Astrocyte of the spinal cord (primary cell): ENCODE measurements at places on chromosomes 7 and 10.

DNA sequence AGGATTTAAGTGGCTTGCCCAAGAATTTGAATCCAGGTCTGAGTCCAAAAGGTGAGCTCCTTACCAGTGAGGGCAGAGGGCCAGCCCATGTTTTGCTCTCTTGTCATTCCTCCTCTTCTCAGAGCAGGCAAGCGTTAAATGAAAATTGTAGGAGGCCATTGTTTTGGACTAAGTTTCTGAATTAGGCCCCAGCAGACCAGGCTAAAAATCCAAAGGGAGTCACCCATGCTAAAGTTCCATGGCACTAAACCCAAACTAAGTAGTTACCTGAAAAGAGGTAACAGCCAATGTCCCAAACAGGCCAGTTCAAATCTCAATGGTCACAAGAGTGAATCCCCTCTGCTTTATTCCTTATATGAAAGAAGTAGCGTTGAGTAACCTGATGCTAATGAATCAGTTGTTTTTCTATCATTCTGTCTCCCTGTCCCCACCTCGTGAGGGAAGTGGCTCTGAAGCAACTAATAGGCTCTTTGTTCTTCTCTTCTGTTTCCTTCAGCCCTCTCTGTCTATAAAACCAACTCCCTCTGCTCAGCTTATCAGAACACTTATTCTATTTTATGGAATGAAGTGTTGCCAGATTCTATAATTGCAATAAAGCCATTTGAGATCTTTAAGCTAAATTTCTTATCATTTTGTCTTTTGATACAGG is 17.5 kb upstream of the CDH23 start:
- DNase-seq, result no peak

GRCh38 chr7:1639532-1640175 is 30.4 kb upstream of the ELFN1 start:
- DNase-seq, result no peak

GRCh38 chr7:68440866-68441265 is 1157.4 kb upstream of the AUTS2 start:
- no peak for DNase-seq

DNA sequence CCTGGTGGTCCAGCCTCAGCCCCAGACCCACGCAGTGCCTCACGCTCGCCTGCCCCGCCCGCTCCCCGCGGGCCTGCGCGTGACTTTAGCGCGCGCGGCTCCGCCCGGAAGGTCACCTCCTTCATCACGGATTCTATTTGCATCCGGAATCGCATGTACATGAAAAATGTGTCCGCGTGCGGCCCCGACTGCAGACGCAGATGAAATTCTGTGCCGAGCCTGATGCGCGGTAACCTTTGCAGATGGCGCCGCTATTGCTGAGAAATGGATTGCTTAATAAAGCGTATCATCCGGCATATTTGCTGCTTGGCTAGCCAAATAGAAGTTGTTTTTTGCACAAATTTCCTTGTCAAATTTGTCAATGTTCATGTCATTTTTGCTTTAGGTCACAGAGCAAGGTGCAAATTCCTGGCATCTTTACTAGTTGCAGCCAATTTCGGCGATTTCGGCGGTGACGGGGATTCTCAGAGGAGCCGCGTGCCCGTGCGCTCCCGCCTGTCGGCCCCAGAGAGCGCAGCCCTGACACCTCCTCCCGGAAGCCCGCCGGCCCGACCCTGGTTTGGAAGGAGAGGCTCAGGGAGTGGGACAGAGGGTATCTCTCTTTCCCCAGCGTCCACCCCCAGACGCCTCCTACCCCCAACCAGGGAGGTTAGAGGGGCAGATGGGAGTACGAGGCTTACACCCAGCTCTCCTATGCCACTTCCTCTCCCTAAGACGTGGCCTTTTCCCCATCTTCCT is 85.9 kb upstream of the PAX2 start:
- no peak for DNase-seq

DNA sequence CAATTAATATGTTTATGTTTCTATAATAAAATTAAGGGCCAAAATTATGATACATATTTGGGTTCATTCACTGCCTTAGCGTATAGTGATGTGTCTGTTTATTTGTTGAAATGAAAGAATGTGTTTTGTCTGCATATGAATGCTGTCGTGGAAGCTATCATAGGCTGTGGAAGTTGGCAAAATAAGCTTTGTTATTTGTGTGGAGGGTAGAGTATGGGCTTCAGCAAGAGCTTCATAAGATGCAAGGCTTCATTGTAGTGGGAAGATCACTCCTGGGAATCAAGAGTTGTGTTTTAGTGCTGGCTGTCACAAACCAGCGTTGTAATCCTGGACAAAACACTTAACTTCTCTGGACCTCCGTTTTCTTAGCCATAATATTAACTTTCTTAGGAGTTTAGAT is 2.5 kb downstream of the SLK start:
- DNase-seq, result no peak

DNA sequence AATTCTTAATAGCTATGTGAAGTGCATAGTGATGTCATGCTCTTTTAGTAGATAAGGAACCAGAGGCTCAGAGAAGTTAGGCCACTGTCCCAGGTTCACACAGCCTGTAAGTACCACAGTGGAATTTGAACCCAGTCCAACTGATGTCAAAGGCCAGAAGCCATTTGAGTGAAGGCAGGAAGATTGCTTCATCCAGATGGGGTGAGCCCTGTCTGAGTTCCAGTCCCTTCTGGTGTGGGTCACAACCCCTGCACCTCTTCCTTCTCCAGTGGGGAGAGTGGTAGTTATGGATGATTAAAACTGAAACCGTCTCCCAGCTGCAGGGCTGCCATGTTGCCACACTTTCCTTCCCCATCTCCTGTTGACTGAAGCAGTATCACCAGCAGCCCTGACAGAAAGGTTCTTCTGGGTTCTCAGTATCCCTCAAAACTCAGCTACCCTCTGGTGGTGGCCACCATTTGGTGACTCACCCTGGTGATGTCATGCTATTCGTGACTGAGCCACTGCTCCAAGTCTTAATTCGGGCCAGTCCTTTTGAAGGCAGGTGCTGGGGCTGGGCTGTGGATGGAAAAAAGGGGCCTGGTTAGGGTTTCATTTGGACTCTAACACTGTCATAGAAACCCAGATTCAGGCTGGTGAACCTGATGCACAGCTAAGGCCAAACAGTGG is 1.5 kb upstream of the C10orf95 start:
- DNase-seq, result peak; percentile 71

GRCh38 chr7:67870396-67870795 is 873.8 kb downstream of the TYW1 start:
- DNase-seq, result no peak

- DNase-seq, result no peak
Observed at GRCh38 chr7:128939075-128939860, 1.5 kb downstream of the IRF5 start.

- DNase-seq, result no peak
Observed at GRCh38 chr7:40780460-40780859, 645.7 kb downstream of the SUGCT start.

- peak; percentile 17 for DNase-seq
Observed at GRCh38 chr10:110077436-110078130, 69.8 kb downstream of the ADD3 start.

- no peak for DNase-seq
Observed at GRCh38 chr10:109741712-109742111, 181.6 kb downstream of the XPNPEP1 start.

GRCh38 chr10:48246501-48246900 is 28.0 kb downstream of the FRMPD2 start:
- no peak for DNase-seq

GRCh38 chr10:103473261-103473671 is 5.8 kb downstream of the CALHM3 start:
- DNase-seq, result no peak

DNA sequence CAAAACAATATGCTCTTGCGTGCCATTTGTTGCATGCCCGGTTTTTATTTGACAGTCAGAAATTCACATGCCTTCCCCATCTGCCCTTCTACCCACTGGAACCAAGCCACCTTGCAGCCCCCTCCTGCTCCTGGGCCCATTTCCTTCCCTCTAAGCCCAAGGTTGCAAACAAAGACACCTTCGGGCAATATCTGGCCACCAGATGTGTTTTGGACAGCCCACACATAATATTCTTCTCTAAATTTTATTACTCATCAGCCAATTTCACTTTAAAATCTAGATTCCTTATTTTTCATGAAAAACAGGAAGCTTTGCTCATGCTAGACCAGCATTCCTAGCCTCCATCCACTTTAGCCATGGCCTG is 18.2 kb upstream of the C10orf105 start:
- DNase-seq, result no peak

- DNase-seq, result no peak
Observed at GRCh38 chr10:10919976-10920375, 97.7 kb upstream of the CELF2 start.

DNA sequence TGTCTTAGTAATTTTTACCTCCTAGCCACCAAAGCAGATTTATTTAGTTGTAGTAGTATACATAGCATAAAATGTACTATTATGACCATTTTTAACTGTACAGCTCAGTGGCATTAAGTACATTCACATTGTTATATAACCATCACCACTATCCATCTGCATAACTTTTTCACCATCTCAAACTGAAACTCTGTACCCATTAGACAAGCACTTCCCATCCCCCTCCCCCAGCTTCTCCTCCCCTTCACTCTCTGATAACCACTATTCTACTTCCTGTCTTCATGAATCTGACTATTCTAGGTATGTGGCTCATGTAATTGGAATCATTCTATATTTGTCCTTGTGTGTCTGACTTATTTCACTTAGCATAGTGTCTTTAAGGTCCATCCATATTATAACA is 71.9 kb downstream of the MRPL32 start:
- DNase-seq, result peak; percentile 6

DNA sequence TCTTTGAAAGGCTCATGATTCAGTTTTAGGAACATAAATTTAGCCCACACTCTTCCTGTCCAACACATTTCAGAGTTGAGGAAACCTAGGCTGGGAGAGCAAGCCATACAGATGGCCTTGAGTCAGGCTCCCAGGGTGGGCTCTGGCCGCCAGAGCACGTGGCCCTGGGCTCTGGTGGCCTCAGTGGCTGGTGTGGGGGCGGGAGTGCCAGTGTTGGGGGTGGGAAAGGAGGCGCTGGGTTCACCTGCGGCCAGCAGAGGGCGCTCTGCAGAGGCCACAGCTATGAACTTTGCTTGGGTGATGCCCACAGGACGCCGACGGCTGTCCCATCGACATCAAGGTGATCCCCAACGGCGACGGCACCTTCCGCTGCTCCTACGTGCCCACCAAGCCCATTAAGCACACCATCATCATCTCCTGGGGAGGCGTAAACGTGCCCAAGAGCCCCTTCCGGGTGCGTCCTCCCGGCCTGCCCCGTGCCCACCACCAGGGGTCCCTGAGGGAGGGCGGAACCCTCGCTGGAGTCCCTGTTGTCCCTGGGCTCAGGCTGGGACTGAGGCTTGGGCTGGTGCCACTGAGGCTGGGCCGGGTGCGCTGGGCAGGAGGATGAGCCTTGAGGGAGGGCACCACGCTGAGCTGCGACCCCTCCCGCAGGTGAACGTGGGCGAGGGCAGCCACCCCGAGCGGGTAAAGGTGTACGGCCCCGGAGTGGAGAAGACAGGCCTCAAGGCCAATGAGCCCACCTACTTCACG is 11.9 kb downstream of the FLNC start:
- no peak for DNase-seq

GRCh38 chr7:2965745-2966270 is 77.9 kb downstream of the CARD11 start:
- DNase-seq, result no peak

GRCh38 chr10:22500656-22501340 is 155.5 kb downstream of the SPAG6 start:
- DNase-seq, result no peak

- no peak for DNase-seq
Observed at GRCh38 chr10:52993109-52993508, 220.5 kb upstream of the MBL2 start.

GRCh38 chr7:80779456-80779855 is 139.4 kb downstream of the SEMA3C start:
- DNase-seq, result no peak

DNA sequence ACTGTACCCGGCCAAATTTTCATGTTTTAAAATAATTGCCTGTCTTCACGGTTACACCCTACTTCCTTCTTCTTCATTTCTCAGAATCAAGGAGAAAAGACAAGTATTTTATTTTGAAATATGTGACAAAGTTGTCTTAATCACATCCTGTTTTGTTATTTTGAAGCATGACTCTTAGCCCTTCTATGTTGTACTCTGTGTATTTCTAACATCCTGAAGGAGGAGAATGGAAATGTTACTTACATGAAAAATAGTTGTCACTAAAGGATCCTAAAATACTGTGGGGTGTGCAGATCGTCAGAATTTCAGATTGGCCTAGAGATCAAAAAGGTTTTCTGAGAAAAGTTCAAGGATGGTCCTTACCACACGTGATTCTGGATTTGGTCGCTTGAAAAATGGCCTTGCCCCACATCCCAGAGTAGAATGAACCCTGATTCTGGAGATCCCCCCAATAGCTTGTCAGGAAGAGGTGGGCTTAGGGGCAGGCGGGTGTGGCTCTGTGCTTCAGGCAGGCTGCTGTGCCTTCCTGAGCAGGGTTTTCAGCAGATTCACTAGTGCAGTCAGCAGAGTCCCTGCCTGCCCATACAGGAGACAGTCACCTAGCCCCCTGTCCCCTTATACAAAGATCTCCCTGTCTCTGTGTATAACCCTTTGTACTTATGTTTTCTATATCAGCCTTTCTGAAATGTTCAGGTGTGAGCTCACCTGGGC is 8.6 kb downstream of the UPP1 start:
- no peak for DNase-seq

GRCh38 chr7:81154565-81154964 is 235.7 kb upstream of the SEMA3C start:
- no peak for DNase-seq

GRCh38 chr10:128887856-128888255 is 579.2 kb upstream of the MGMT start:
- DNase-seq, result no peak
